Right forelimb (tissue), 1 donor: ENCODE measurements at places on chromosomes 12 and 14.

DNA sequence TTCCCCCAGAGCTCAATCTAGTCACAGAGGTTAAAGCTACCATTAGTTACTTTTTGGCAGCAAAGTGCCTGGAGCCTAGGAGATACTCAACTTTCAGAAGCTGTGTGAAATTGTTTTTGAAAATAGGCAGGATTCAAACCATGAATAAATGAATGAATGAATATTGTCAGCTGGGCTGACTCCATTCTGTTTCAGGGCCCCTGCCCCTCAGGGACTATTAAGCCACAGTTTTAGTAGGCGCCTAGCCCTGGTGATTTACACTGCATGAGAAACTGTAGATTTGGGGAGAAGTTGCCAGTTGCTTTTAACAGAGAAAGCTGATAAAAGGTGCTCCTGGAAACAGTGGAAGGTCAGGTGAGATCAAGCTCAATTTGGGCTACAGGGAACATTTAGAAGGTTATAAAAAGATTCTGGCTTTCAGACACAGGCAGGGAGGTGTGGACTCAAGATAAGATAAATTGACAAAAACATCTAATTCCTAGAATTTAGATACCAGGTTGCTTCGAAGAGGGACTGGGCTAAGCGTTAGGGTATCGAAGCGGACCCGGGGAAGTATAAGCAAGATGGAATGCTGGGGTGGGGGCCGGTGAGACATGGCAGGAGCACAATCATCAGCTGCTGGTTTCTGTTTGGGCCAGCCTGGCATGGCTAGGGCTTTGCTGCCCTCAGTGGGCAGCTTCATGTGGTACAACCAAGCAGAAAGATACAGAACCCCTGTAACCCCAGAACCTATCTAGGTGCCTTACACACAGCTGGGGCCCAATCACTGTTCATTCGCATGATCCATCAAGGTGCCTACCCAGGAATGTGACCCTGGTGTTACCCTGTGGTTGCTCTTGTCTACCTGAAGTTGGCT, 14.9 kb upstream of the CELA1 start:
- DNase-seq = no peak

DNA sequence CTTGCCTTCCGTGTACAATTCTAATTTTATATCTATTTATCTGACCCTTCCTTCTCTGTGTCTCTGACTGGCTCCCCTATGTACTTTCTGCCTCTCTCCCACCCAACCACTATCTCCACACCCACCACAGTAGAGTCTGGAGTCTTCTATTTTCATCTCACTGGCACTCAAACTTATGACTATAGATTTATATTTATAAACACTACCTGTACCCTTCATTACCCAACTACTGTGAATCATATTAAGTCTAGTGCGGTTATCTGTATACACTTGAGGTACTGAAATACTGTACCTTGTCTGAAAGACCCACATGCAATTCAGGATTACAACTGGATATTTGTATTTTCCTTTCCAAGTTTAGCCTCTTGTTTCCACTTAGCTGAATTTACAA, 36.1 kb downstream of the ATP2B1 start:
- no peak for DNase-seq

DNA sequence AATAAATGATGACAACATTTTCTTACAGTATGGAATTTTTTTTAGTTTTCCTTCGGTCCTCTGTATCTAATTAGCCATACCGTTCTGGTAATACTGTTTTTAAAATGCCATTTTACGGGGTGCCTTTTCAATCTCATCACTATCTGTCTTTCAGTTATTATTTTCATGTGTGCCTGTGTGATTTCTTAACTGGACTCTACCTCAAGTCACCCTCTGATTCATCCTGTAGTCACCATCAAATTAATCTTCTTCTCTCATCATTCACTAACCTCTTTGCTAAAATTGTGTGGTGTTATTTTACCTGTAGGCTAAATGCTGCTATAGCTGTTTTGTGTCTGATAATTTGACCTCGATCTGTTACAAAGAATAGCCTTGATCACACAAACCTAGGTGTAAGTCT, 16.0 kb upstream of the CCT2 start:
- DNase-seq = no peak

GRCh38 chr12:29455087-29455486, 42.4 kb downstream of the OVCH1 start:
- no peak for DNase-seq

DNA sequence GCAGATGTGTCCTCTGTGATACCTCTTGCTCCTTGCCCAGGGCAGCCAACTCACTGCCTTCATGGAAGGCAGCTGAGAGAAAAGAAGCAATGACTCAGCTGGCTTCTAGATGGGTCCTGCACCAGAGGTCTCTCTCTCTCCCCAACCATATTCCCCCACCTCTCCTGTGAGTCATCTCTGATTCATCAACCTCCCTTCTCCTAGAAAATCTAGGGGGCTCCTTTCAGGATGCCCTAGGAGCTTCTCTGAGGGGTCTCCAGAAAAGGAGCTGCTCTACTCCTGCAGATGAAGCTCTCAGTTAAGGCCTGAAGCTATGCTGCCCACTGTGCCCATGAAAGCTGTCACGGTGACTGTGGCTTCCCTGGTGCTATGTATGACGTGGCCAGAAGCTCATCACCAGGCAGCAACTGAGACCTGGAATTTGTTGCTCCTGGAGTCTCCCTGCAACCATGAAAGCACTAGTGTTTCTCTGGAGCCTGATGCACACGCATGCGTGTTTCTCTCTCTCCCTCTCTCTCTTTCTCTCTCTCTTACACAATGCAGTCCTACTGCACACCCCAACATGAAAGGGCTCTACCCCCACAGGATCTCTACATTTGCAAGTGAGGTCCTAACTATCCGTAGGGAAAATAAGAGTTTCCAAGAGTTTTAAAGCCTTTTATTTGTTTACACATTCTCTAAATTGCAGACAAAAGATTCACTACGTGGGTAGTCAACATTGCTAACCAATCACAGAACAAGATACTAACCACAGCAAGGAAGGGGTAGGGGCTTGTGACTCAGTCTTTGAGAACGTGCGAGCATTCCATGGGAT, 285.3 kb downstream of the DPF3 start:
- DNase-seq = no peak

- no peak for DNase-seq
These were observed 349.1 kb upstream of the CCDC196 start for GRCh38 chr14:66137081-66137480.

GRCh38 chr12:118436002-118436730, 59.8 kb downstream of the SUDS3 start:
- no peak for DNase-seq
